ENCODE measurements at places on chromosomes 13 and 19.

- DNase-seq: peak; percentile 79
Observed at GRCh38 chr19:17751103-17751911, at the start of gene FCHO1. FCHO1 (plus strand) TSS chr19:17751477; CDS start chr19:17755165, 3,688 bp downstream.

GRCh38 chr13:32823597-32823996 is 192.6 kb upstream of the KL start:
- no peak for DNase-seq

- DNase-seq: no peak
Observed at GRCh38 chr13:111228262-111229144, 91.9 kb upstream of the TEX29 start.

DNA sequence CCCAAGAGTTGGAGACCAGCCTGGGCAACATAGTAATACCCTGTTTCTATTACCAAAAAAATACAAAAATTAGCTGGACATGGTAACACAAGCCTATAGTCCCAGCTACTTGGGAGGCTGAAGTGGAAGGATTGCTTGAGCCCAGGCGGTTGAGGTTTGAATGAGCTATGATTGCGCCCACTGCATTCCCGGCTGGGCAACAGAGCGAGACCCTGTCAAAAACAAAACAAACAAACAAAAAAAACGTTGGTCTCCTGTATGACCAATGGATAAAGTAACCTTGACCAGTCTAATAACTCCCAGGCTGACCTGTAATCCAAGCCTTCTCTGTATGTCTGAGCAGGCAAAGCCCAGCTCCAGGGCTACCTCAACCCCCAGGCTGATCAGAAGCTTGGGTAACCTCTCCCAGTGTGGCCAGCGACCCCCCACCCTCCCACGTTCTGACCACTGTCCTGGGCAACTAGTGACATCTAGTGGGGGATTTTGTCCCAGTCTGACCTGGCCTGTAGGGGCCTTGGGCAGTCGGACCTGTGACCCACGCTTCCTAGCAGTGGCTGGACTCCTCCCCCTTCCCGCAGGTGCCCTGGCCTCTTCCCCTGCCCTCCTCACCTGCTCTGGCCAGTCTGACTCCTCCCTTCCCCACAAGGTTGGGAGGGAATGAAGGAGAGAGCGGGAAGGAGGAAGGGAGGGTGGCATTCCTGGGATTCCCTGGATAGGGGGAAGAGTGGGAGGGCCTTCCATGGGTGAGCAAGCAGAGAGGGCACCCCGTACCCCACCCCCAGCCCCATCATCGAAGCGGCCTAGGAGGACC is 1.0 kb upstream of the BCAM start:
- DNase-seq: no peak

- no peak for DNase-seq
Observed at GRCh38 chr13:109592770-109593169, 193.6 kb downstream of the IRS2 start.
